Kidney epithelial cell (primary cell): ENCODE measurements at places on chromosomes 16 and 17.
A peak's percentile ranks its signal among the peaks of the same experiment; 100 is the strongest.

- DNase-seq = no peak
Observed at GRCh38 chr17:67025216-67025792, 19.1 kb upstream of the CACNG1 start.

GRCh38 chr16:7505495-7505894 is 172.8 kb downstream of the RBFOX1 start:
- DNase-seq = no peak

GRCh38 chr17:50173335-50173941 is 7.6 kb downstream of the SGCA start:
- DNase-seq = peak; percentile 65

- no peak for DNase-seq
Observed at GRCh38 chr17:15133143-15133542, 132.0 kb downstream of the PMP22 start.

DNA sequence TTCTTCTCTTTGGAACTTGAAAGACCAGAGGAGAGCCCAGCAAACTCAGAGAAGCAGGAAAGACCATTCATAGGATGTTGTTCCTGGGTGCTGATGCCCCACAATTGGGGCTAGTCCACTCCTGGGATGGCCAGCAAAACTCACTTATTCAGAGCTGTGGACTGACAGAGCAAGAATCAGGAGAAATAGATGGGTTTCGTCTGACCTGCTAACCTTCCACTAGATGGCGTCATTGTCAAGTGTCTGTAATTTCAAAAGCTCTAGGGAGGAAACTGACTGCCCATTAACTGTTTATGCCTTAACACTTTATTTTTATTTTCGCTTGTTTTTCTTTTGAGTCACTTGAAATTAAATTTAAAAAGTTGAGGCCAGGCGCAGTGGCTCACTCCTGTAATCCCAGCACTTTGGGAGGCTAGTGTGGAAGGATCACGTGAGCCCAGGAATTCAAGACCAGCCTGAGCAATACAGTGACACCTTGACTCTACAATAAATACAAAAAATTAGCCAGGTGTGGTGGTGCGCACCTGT is 28.7 kb upstream of the MILR1 start:
- DNase-seq = no peak

GRCh38 chr16:85090181-85090580 is 22.1 kb downstream of the CIBAR2 start:
- DNase-seq = no peak

DNA sequence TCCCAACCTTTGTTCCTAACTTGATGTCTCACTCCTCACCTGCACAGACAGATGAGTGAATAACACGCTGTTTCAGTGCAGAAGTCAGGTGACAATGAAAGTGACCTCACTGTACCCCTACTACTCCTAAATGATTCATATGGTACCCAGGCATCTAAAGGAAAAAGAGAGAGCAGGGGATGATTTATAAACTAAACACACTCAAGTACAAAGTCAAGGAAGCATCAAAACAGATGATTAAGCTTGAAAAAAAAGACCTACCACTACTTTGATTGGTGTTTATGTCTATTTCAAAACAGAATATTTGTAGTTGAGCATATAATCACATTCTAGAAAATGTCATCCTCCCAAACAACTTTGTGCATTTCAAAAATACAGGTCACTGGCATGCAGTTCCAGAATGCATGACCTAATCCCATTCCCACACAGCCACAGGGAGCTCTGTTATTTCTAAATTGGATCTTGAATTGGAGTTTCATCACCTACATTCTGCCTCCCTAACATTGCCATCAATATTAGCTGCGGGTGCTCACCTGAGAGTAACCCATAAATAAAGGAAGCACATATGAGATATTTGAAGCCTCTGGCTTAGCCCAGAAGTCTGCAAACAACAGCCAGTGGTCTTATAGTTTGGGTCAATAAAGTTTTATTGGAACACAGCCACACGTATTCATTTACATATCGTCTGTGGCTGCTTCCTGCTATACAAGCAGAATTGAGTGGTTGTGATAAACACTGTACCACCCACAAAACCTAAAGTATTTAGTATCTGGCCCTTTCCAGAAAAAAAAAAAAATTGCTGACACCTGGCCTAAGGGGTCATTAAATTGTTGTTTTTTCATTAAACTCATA is 14.0 kb downstream of the HS3ST3A1 start:
- DNase-seq = no peak

DNA sequence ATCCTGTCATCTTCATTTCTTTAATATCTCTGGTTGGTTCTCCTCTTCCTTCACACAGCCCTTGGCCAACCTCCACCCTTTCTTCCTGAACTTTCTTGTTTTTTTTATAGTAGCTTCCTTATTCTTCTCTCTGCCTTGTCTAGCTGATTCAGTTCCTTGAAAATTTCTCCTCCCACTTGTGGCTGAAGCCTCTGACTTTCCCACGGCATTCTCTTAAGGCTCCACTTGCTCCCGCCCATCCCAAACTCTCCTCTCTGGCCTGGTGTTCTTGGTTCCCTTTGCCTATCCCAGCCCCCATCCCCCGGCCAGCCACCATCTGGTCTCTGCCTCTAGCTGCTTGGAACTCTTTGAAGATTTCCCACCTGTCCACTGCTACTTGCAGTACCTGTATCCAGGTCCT is 29.1 kb downstream of the NLRP1 start:
- DNase-seq = peak; percentile 88

DNA sequence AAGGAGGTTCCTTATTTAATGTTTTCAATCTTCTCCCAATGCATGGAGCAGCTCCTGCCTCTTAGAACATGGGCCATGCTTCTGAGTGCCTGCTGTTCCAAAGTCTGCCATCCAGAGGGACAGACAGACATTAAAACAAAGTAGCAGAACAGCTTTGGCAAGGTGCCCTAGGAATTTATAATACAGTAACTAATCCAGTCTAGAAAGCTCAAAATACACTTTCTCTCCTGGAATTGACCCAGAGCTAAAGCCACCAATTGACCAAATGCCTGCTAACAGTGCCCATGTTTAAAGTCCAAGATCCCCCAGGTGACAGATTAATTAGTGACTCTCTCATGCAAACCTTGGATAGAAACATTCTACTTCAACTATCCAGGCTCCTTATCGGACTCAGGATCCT is 11.1 kb upstream of the CHRNE start:
- DNase-seq = no peak

DNA sequence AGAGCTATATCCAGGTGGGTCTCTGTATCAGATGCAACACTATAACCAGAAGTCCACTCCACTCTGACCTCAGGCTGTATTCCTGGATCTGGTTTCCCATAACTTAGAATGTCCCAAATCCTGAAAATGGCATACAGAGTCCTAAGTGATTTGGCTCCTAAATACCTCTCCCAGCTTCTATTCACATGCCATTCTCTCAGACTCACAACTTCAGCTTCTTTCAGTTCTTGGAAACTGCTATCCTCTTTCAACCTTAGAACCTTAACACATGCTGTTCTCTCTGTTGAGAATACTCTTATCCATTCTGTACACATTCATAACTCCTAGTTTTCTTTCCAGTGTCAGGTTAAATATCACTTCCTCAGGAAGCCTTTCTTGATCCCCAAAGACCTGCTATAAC is 132.0 kb downstream of the BRIP1 start:
- no peak for DNase-seq

GRCh38 chr16:67226295-67226803 is 581 bp upstream of the TMEM208 start:
- DNase-seq = no peak

DNA sequence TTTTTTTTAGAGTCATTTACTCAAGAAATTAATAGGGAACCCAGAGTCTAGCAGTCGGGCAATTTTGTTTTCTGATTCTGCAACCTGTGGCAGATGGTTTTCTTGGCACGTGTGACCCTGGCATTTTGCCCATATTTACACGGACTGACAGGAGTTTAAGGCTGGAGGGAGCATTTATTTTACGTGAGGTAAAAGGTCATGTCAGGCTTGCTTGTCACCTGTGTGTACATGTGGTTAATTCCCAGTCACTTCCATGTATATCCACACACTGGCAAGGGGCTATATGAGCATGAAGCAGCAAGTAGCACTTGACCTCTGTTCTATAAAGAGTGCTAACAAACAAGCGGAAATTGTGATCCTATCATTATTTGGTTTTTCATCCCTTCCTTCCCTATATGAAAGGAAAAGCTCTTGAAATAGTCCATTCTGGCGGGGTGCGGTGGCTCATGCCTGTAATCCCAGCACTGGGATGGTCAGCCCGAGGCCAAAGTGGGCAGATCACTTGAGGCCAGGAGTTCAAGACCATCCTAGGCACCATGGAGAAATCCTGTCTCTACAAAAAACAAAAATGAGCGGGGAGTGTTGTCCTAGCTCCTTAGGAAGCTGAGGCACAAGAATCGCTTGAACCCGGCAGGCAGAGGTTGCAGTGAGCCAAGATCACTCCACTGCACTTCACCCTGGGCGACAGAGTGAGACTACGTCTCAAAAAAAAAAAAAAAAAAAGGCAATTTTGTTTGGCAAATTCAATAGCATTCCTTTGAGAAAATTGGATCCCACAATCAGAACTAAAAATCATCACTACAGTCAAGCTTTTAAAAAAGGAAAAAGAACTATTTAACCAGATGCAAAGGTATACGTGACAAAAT is 2.1 kb downstream of the SPAG9 start:
- no peak for DNase-seq

DNA sequence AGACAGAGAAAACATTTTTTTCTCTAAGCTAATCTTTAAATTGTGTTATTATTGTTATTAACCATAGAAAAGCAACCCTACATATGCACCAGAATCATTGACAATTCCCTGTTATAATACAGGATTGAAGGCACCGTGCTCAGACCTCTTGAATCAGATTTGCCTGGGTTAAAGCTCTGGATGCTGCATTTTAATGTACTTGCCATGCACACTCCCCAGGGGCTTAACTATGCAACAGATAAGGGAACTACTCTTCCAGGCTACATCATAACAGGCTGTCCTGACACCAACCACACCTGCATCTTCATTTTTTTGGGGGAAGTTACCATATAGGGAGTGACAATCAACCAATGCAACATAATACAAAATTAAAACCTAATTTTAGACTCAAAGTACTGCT is 1187.6 kb upstream of the CDH8 start:
- DNase-seq = no peak

GRCh38 chr16:6499413-6499812 is 833.2 kb upstream of the RBFOX1 start:
- DNase-seq = no peak

DNA sequence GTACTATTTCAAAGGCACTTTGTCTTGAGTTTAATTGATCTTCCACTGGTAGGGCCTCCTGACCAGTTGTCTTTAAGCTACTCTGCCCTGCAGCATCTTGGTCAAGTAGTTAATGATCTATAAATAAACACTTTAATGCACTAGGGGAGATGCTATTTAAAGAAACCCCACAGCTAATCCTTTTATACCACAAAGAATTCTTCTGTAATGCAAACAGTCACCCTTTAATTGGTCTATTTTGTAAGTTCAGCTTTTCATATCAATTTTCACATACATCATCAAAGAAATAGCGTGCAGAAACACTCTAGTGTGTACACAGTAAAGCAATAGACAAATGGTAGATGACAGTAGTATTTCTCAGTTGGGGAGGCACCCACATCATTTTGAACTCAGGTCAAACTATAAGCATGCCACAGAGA is 70.3 kb downstream of the PMP22 start:
- DNase-seq = no peak

DNA sequence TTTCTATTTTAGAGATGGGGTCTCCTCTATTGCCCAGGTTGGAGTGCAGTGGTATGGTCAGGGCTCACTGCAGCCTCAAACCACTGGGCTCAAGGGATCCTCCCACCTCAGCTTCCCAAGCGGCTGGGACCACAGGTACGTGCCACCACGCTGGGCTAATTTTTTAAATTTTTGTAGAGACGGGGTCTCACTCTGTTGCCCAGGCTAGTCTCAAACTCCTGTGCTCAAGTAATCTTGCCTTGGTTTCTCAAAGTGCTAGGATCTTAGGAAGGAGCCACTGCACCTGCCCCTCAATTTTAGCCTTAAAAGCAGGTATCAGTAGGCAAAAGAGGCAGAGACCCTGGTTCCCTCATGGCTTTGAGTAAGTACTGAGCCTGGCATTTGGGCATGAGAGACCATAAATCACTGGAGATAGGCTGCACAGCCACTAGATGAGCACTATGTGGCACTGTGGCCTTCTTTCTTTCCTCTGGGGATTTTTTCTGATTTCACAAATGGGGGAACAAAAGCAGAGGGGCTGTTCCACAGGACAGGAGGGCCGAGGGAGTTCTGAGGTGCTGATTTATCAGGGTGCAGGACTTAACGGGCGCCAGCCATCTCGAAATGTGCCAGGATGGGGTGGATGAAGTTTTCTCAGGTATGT is 82.2 kb downstream of the PLXDC1 start:
- no peak for DNase-seq

- DNase-seq = no peak
Observed at GRCh38 chr17:2390199-2390836, 10.5 kb downstream of the MNT start.

DNA sequence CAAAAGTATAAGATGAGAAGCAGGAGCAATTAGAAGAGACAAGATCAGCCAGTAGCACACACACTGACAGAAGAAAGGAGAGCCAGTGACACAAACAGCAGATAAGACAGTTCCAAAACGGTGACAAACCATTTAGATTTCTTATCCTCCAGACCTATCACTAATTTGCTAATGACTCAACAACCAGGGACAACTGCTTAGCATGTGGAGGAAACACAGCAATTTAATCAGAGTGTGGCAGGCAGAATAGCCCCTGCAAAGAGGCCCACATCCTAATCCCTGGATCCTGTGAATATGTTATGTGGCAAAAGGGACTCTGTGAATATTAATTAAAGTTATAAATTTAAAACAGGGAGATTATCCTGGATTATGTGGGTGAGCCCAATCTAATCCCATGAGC is 81.1 kb downstream of the CACNG1 start:
- DNase-seq = no peak

DNA sequence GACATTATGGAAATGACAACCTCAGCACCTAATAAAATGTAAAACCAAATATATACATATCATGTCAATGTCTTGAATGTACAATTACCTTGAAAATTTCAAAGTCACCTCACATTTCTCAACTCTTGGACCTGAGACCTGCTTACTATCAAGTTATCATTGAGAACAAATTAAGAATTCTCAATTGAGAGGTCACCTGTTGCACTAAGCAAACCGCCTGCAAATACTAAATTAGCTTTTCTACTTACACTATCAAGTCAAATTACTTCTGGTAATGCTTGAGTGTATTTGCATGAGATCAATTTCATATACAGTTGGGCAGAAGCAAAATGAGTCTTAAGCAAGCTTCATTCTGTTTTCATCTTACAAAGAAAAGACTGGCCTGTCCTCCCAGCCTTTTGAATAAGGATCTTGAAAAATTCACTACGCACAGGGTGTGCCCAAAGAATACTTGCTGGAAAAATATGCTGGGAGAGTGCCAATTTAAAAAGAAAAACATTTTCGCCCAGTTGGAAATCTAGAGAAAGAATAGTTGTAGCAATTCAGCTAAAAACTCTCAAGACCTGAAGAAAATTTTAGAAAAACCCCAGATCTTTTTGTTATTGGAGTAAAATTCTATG is 35.7 kb downstream of the KANSL1 start:
- DNase-seq = no peak

DNA sequence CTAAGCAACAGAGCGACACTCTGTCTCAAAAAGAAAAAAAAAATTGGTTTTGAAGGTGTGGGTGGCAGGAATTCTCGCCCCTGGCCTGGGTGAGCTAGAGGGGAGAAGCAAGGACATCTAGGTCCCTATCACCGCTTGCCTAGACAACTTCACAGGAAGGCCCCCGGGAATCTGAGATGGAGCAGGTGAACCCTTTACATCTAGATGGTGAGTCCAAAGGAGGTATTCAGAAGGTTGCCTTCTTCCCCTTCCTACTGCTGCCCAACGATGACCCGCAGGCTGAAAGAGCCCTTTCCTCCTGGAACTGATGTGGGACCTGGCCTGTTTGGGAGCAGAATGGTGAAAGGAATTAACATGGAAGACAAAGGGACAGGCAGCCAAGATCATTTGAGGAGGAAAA is 1.3 kb upstream of the CRYBA1 start:
- no peak for DNase-seq
